ENCODE measurements at places on chromosomes 12 and 14. TPM values are rescaled to one million over a fixed set of nuclear protein-coding genes. Genes with fewer than 3 reads are reported as not detected.

- DNase-seq = no peak
These were observed 248.8 kb downstream of the ANO6 start for GRCh38 chr12:45464699-45465098.

GRCh38 chr12:120132863-120133385 lies 16.4 kb upstream of the RAB35 start:
- DNase-seq = peak; percentile 33

CCNK gene
- 34.8 TPM for total RNA-seq

SYNE2 gene
- 242 TPM for total RNA-seq

RNU4-1 gene
- total RNA-seq = under 0.01 TPM

RFX4 gene
- total RNA-seq = not detected

CS gene
- total RNA-seq = 199 TPM
